ENCODE measurements at places on chromosomes 5 and 9. TPM values are rescaled to one million over a fixed set of nuclear protein-coding genes. Genes with fewer than 3 reads are reported as not detected.

MSX2 gene
- total RNA-seq: 0.17 TPM

TMEM232 gene
- 4.4 TPM for total RNA-seq

PTPRD gene
- total RNA-seq: 58.0 TPM

- no peaks in the 10 kb centered on the region for H3K27me3 ChIP-seq
- no peak overlapping the region for H3K27ac ChIP-seq
- no peaks in the 10 kb centered on the region for H3K4me1 ChIP-seq
These were observed 75.4 kb downstream of the GRIA1 start for GRCh38 chr5:153565822-153566221.

- H3K36me3 ChIP-seq: no peaks in the 10 kb centered on the region
- no peak overlapping the region for H3K27ac ChIP-seq
- no peak overlapping the region for H3K4me3 ChIP-seq
- H3K27me3 ChIP-seq: no peaks in the 10 kb centered on the region
These were observed 202.5 kb upstream of the SLC27A6 start for GRCh38 chr5:128762661-128763306.

GRCh38 chr5:96402500-96402899 is 30.5 kb downstream of the PCSK1 start:
- no peaks in the 10 kb centered on the region for H3K36me3 ChIP-seq
- no peak overlapping the region for H3K27ac ChIP-seq
- H3K4me1 ChIP-seq: peaks cover 8% of the 10 kb centered on the region
- DNase-seq: no peak

GRCh38 chr5:142296914-142297417 is 27.9 kb downstream of the SPRY4 start:
- peak overlapping the region; percentile 88 for H3K27ac ChIP-seq
- H3K4me1 ChIP-seq: peaks cover 43% of the 10 kb centered on the region
- H3K36me3 ChIP-seq: no peaks in the 10 kb centered on the region
